ENCODE measurements at places on chromosomes 1 and 21.

GRCh38 chr1:103243481-103243880 lies 135.2 kb upstream of the COL11A1 start:
- no peak for DNase-seq

GRCh38 chr1:233320023-233320422 lies 7.5 kb upstream of the MAP3K21 start:
- DNase-seq, result no peak

DNA sequence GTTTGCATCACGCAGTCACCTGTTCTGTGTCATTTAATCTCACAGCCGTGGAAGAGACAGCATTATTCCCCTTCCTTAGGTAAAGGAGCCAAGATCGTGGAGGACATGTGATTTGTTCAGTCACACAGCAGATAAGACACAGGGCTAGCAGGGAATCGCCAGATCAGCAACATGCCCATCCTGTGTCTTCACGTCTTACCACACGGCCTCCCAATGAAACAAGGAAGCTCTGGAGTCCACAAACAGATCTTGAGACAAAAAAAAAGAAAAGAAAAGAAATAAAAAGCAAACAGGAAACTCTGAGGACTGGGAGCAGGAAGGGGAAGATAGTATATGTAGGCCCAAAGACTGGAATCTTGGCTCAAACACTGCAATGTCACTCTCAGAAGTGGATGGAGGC lies 155.3 kb downstream of the ADSS2 start:
- no peak for DNase-seq

GRCh38 chr1:218765753-218766152 lies 407.9 kb upstream of the LYPLAL1 start:
- DNase-seq, result no peak

DNA sequence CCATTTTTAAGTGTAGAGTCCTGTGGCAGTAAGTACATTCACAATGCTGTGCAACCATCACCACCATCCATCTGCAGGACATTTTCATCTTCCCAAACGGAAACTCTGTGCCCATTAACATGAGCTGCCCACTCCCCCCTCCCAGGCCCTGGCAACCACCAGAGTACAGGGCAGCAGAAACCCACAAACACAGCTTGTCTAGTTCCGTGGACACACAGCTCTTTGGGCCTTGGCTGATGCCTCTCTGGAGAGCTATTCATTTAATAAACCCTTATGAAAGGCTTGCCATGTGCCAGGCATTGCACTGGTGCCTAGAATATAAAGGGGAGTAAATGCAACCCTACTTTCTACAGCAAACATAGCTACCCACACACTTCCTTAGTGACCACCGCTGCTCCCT lies 28.0 kb downstream of the STUM start:
- DNase-seq, result no peak

GRCh38 chr1:192160196-192160595 lies 1.9 kb downstream of the RGS18 start:
- no peak for DNase-seq

DNA sequence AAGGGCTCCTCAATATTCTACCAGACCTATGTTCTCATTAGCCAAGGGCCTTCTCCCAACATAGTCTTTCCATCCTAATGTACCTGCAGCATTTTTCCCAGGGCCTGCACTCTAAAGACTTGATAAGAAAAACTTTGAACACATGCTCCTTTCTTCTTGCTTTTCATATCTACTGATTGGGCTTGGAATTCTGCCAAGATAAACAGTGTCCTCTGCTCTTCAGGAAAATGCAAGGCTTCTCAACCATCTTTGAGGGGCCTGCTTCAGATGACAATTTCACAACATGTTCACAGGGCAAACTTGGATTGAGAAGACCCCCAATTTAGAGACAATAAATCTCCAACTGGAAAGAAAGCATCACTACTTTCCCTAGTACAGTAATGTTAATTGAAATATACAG lies 25.8 kb upstream of the PPT1 start:
- DNase-seq, result no peak

- no peak for DNase-seq
Measured at GRCh38 chr1:208433086-208433485, 188.9 kb upstream of the PLXNA2 start.
